ENCODE measurements at places on chromosomes 6 and 20. TPM values are rescaled to one million over a fixed set of nuclear protein-coding genes. Genes with fewer than 3 reads are reported as not detected.

DNA sequence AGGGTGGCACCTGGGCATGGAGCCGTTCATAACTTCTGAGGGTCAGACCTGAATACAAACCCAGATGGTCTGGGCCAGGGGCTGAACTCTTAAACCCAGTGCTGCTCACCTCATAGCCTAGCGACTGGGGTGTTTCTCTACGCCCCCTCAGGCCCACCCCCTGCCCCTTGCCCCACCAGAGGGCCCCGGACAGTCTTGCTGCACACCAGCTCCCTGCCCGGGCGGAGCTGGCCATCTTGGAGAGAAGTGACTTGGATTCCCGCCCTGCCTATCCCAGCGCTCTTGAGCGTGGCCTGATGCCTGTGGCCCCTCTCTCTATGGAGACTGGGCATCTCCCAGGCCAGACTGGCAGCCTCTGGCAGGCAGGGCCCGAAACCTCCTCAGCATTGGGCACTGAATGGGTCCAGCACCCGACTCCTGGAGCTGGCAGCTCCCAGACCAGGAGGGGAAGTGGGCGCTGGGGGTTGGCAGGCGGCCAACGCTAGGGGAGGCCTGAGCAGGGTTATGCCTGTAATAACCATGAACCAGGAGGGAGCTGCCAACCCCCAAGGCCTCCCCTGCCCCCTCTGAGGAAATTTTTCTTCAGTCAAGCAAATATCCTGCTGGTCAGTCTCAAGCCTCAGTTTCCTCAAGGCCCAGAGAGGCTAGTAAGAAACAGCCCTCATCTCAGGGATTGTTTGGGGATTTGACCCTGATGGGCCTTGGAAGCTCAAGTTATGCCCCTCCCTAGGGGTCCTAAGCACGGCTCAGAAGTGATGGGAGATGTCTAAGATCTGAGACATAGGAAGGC lies 169.5 kb downstream of the VEGFA start:
- no peak for DNase-seq

- no peak for DNase-seq
Observed at GRCh38 chr20:56956534-56956933, 309.9 kb downstream of the BMP7 start.

GRCh38 chr20:33663161-33664084 lies 1.3 kb downstream of the C20orf144 start:
- DNase-seq, result no peak

GRCh38 chr6:41811095-41811494 lies 23.6 kb downstream of the TOMM6 start:
- no peak for DNase-seq

GRCh38 chr20:47054945-47055344 lies 160.3 kb downstream of the EYA2 start:
- DNase-seq, result no peak

- no peak for DNase-seq
Observed at GRCh38 chr6:135651964-135652755, 154.6 kb upstream of the AHI1 start.

- no peak for DNase-seq
Observed at GRCh38 chr6:56649782-56650181, 7.1 kb upstream of the DST start.

GRCh38 chr6:36598326-36598725 lies 4.2 kb downstream of the SRSF3 start:
- DNase-seq, result no peak

GRCh38 chr6:82095091-82095490 lies 152.5 kb downstream of the IBTK start:
- no peak for DNase-seq

DNA sequence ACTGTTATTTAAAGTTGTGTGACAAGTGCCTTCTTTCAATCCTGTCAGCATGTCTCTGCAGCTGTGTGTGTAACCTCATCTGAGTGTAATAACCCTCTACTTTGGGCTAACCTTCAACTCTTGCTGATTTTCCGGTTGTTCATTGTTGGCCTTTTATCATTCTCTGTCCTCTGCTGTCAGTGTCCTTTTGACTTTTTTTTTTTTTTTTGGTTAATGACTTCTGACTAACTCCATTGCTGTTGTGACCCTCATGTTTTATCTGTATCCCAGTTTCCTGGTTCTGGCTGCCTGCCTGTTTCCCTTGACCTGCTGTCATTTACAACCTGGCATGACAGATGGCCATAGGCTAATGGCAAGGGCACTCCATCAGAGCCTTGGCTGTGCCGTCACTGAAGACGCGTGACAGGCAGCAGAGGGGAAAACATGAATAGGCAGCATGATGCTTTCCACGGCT lies 145.7 kb upstream of the MAN1A1 start:
- no peak for DNase-seq

- DNase-seq, result no peak
Observed at GRCh38 chr6:54722328-54722727, 124.2 kb upstream of the FAM83B start.

- no peak for DNase-seq
Observed at GRCh38 chr20:1775117-1775516, 117.5 kb upstream of the SIRPG start.

- no peak for DNase-seq
Observed at GRCh38 chr6:40896696-40897095, 142.3 kb downstream of the UNC5CL start.

- DNase-seq, result no peak
Observed at GRCh38 chr6:36318690-36319435, 17.8 kb downstream of the BNIP5 start.

DNA sequence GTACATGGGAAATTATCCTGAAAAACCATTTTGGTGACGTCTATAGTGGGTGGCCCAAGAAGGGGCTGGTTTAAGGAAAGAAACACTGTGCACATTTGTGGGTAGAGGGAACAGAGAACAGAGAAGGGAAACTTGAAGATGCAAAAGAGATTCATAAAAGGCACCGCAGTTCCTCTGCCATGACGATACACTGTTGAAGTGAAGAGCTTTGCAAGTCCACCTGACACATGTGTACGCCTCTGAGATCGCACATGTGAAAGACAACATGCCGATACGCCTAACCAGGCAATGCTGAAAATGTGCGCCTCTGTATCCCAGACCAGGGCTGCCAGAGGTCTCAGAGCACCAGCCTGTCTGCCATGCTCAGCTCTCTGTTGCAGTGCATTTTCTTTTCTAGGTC lies 180.9 kb downstream of the KIF16B start:
- DNase-seq, result no peak

- DNase-seq, result no peak
Observed at GRCh38 chr20:49448917-49449316, 33.6 kb downstream of the KCNB1 start.

GRCh38 chr6:85674604-85675003 lies 31.9 kb upstream of the SYNCRIP start:
- DNase-seq, result no peak

- DNase-seq, result no peak
Observed at GRCh38 chr20:15655295-15655874, 917.9 kb downstream of the KIF16B start.

GRCh38 chr6:105746509-105746908 lies 339.6 kb upstream of the PRDM1 start:
- no peak for DNase-seq

- DNase-seq, result no peak
Observed at GRCh38 chr20:15836634-15837033, 736.6 kb downstream of the KIF16B start.

DNA sequence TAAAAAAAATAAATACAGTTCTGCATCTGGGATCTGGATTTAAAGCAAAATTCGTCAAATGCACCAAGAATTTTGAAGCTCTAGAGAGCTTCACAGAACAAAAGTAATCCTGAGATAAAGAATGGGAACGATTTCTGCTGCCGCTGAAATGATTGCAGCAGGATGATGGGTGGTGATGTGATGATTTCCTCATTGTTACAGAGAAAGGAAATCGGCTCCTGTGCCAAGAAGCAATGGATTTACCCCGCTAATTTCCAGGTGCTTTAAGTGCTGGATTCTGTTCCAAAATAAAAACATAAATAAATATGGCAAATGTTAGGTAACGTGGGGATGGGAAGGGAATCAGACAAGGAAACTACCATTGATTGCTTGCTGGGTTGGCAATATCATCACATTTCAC lies 1067.9 kb upstream of the MAP3K7 start:
- DNase-seq, result no peak

DNA sequence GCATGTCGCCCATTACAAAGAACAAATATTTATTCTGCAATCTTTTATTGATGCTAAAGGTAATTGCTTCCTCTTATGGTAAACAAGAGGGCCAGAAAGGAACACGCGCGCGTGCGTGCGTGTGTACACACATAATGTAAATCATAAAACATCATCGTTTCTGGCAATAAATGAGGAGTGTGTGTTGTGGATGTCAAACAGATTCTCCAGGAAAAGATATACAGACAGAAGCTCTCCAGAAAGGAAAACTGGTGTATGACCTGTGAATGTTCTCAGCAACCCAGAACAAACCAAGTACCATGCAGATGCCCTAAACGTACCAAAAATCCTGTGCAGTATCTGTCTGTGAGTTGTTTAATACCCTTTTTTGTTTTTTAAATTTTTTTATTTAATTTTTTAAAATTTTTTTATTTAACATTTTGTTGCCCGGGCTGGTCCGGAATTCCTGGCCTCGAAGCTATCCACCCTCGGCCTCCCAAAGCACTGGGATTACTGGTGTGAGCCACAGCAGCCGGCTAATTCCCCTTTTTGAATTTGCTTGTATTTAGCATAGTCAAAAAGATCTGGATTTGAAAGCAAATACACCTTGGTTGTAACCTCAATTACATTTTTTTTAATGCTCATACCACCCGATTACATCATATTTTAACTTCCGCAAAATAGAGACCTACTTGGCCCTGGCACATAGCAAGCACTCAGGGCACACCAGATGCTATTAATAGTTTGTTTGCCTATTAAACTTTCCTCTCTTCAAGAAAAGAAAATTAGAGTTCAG lies 909 bp upstream of the NUDT3 start:
- DNase-seq, result no peak

DNA sequence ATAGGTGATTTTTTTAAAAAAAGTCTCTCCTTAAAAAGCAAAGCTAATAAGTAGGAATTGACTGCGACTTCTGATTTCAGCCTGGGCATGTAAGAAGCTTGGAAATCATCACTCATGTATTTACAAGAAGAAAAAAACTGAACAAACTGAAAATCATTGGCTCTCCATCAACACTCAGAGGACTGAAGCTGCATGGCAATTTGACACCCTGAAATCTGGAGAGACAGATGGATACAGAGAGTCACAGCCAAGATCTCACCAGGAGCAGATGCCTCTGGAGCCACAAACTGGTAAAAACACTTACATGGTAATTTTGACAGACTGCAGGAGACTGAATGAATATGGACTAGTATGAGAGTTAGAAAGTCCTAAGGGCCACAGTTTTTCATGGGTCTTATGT lies 191.2 kb upstream of the TCF21 start:
- DNase-seq, result no peak

DNA sequence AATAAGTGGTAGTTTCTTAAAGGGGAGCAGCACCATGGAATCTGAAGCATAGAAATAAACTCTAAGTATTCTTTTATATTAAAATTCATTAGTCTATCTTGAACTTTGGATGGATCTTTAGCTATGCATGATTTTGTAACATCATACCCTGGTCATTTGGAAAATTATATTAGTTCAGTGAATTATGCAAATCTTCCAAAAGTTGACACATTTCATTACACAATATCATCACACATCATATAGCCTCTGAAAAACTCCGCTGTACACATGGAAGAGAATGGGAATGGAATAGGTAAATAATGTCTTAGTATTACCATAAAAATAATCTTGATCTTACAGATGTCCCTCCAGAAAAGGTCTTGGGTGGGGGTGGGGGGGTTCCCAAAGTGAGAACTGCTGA lies 96.1 kb downstream of the ATXN1 start:
- DNase-seq, result no peak

DNA sequence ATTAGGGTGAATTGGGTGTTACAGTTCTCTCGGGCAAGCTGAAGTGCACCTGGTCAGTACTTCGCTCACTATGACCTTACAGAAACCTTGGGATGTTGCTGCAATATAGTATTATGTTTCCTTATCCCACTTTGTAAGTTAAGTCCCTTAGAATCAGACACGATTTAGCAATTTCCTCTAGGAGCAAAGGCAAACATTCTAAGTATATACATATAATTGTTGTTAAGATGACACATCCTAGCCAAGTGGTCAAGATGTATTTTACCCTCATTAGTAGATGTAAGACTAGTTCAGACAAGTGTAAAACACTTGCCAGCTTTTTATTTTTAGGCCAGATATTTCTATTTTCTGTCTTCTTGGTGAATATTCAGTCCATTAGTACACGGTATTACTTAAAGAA lies 31.1 kb upstream of the RGS17 start:
- no peak for DNase-seq

DNA sequence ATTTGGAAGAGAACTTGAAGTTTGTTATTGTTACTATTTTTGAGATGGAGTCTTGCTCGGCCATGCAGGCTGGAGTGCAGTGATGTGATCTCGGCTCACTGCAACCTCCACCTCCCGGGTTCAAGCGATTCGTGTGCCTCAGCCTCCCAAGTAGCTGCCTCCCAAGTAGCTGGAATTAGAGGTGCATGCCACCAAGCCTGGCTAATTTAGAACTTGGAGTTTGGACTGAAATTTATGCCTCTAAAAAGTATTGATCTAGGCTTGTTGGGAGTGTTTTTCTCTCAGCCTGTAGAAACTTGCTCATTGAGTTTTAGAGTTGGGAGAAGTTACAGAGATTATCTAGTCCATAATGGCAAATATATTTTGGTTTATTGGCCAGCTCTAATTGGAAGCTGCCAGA lies 4.1 kb downstream of the ITCH start:
- DNase-seq, result no peak

GRCh38 chr6:87155842-87156815 lies 764 bp downstream of the ZNF292 start:
- no peak for DNase-seq

DNA sequence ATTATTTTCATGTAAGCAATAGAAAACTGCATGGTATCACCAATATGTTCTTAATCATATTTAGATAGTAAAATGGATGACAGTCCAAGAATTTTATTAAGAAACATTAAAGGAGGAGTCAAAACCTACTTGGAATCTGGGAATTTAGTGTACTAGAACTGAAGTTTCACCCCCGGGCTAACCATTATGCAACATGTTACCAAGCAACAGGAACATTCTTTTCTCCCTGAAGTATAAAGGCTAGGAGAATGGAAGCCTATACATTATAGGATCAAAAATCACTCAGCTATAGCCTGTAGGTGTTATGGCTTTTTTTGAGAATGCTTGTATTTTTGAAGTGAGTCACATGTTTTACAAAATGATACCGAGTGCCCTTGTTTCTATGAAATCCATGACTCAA lies 538.3 kb downstream of the GRIK2 start:
- DNase-seq, result no peak

GRCh38 chr6:74492587-74492986 lies 713.3 kb downstream of the COL12A1 start:
- no peak for DNase-seq

The OOEP gene
- total RNA-seq, result not detected

The USP49 gene
- total RNA-seq, result 4.1 TPM

The CAP2 gene
- total RNA-seq, result 2.7 TPM

The LY6G6D gene
- total RNA-seq, result not detected

The KCNK15 gene
- not detected for total RNA-seq

The ZDHHC14 gene
- total RNA-seq, result 32.6 TPM

The SNTA1 gene
- 12.4 TPM for total RNA-seq

The TNFRSF6B gene
- total RNA-seq, result 96.8 TPM

Measured in glomerular endothelial cell (primary cell).